ENCODE measurements at places on chromosomes 16 and 17.

DNA sequence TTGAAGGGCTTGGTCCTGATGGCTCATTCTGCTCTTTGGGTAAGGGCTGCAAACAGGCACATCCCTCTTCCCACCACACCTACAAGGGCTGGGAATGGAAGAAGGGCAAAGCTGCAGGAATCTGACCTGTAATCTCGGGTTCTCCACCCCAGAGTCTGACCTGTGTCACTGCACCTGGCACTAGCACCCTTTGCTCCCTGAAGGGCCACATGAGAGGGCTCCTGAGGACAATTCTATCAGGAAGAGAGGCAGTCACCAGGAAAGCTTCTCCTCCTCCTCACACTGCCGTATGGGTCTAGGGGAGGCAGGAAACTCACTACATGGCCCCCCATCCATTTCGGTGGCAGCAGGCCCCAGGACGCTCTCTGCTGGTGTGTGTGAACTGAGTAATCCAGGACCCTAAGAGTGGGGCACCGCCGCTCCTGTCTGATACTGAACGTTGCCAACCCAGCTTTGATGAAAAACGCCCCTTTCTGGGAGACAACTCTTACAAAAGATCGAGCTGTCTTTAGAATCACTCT, 26.4 kb downstream of the TTLL6 start:
- DNase-seq, result no peak

GRCh38 chr16:6216836-6217235, 1115.8 kb upstream of the RBFOX1 start:
- no peak for DNase-seq

DNA sequence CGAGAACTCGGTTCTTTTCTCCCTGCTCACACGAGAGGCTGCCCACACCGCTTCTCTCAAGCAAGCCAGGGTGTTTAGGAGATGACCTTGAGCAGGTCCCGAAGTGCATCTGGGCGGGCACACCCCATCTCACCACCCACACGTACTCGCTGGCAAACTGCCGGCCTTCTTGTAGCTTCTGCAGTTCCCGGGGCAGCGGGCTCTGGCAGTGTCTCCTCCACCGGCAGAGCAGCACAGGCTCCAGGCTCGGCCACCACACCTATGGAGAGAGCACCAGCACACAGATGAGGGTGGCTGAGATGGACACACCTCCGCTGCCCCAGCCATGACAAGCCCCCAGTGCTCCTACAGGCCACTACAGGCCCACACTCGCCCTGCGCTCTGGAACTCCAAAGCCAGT, 23.5 kb downstream of the ZNF276 start:
- DNase-seq, result no peak

GRCh38 chr17:45940826-45941225, 46.5 kb downstream of the MAPT start:
- DNase-seq, result peak; percentile 36

- no peak for DNase-seq
Observed at GRCh38 chr17:59349178-59349577, 17.7 kb downstream of the YPEL2 start.
